ENCODE measurements at places on chromosomes 1 and 21.

GRCh38 chr1:106747791-106748190 is 308.7 kb upstream of the PRMT6 start:
- DNase-seq, result no peak

GRCh38 chr1:229717786-229718576 is 91.9 kb downstream of the URB2 start:
- DNase-seq, result no peak

DNA sequence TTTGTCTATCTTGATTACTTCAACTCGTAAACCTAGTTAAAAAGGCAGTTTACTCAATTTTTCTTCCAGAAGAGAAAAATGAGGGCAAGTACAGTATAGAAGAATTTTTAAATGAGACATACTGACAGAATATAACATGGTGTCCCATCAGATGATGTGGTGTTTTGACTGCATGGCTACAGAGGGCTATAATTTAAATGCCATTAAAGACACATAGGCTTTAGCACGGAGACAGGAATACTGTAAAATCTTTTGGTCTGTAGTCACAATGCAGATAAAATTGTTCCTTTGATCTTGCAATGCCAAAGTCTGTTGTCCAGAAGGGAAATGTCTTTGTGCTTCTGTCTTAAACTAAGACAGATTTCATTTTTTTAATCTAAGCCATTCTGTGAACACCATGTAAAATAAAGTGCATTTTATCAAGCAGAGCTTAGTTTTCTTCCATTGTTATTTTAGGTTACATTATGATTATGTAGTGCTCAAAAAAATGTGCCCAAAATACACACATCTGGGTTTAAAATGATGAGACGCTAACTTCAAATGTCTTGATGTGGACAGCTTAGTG is 249.6 kb downstream of the PTPRC start:
- no peak for DNase-seq

DNA sequence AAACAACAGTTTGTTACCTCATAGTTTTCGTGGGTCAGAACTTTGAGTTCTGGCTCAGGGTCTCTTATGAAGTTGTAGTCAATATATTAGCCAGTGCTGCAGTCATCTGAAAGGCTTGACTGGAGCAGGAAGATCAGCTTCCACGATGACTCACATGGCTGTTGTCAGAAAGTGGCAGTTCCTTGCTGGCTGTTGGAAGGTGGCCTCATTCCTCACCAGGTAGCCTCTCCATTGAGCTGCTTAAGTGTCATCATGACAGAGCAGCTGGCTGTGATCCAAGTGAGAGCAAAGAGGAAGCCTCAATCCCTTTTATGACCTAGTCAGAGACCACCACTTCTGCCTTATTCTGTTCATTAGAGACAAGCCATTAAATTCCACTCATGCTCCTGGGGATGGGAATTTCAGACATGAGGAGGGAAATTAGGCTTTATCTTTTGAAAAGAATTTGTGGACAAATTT is 5.6 kb downstream of the OSBPL9 start:
- DNase-seq, result no peak

DNA sequence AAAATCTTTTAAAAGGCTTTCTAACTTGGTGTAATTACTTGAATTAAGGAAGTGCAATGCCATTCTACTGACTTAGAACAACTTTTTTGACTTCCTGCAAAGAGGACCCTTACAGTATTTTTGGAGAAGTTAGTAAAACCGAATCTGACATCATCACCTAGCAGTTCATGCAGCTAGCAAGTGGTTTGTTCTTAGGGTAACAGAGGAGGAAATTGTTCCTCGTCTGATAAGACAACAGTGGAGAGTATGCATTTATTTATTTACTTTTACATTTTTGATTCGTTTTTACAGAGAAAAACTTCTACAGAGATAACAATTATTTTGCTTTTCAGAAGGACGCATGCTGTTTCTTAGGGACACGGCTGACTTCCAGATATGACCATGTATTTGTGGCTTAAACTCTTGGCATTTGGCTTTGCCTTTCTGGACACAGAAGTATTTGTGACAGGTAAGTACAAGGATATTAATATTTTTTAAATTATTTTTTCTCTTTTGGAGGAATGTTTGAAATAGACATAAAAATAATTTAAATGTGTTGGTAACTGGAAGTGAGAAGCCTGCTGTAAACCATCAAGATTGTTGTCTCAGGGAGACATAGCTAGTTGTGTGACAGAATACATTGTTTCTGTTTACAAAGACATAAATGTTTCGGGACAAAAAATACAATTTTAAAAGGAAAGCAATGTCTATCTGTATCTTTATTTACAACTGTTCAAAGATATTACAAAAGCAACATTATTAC is at the start of gene PTPRC:
TSS of gene PTPRC (plus strand) at position 147 of the 742 bp plus-strand sequence. CDS start at position 376, 229 bp downstream.
- no peak for DNase-seq

DNA sequence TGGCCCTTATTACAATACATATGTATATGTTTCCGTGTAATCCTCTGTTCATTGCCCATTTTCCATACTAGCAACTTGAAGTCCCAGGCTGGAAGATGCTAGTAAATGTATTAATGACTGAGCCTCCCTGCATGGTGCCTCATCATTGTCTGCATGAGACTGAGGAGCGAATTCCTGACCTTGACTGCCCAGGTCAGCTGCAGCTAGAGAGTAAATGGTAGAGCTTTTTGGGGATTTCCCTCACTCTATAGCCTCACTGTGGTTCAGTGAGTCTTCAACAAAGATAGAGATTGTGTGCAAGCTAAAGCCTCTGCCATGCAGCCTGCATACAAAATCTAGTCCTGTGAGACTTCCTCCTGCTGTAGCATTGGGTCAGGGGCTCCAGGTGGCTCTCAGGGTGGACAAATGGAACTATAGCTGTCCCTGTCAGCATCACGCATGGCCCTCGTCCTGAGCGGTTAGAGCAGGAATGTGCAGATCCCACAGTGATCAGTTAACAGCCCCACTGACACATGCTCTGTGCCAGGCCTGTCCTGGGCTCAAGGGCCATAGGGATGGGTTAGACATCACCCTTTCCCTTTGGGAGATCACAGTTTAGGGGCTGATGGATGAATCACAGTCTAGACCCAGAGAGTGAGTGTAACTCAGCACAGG is 741.7 kb downstream of the MATN1 start:
- DNase-seq, result no peak

GRCh38 chr21:37006486-37007291 is at the start of gene RIPPLY3:
TSS of gene RIPPLY3 (plus strand) at chr21:37006702. CDS start at chr21:37006773, 71 bp downstream.
- DNase-seq, result no peak

- DNase-seq, result no peak
Measured at GRCh38 chr1:150906813-150907212, 19.4 kb upstream of the SETDB1 start.

GRCh38 chr1:18119771-18120377 is 12.3 kb downstream of the IGSF21 start:
- DNase-seq, result no peak

GRCh38 chr1:158149175-158149574 is 31.5 kb upstream of the CD1D start:
- no peak for DNase-seq

DNA sequence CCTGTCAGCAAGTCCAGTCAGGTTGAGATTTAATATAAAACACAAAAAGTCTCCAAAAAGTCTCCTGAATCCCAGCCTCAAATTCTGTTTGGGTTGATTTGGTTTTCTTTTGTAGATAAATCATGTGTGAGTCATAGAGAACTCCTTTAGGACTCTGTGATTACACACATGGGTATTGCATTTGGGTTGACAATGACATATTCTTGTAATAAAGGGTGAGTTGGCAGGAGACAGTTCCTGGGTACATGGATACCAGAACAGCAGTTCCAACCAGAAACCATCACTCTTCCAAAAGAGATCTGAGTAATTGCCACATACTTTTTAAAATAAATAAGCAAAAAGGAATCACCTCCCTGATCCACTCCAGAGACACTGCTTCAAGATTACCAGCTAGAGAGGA is 8.9 kb downstream of the CR2 start:
- no peak for DNase-seq

DNA sequence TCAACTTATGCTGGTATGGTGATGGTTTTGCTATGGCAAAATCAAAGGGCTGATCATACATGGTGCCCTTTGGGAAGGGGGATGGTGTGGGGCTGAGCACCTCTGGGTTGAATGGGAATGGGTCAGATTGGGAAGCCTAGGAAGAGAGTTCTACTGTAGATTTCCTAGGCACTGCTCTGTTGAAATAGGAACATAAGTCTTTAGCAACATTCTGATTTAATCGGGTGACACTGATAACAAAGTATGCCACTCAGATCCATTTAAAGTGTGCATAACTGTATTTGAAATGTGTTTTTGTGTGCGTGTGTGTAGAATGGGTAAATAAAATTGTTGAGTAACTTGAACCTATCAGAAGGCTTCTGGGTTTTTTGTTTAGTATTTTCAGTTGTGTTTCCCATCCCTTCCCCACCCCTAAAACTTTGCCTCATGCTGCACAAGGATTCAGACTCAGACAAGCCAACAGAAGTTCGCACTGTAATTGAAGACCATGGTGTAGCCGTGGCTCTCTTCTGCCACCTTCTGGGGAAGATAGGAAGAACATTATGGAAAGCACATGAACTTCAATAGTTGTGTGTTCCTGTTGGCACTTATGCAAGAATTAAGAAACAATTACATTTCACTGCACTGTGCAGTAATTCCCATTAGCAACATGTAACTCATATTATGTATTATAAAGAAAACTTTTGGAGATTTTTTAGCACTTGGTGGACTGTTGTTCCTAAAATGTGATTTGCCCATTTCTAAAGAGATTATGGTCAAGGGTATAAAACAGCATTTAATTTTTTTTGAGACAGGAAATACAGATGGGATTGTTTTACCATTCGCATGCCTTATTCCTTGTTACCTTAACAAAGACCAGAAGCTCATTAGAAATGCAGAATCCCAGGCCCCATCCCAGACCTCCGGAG is 10.9 kb upstream of the C4BPB start:
- DNase-seq, result no peak

GRCh38 chr1:206573762-206574161 is 38.5 kb downstream of the EIF2D start:
- no peak for DNase-seq

DNA sequence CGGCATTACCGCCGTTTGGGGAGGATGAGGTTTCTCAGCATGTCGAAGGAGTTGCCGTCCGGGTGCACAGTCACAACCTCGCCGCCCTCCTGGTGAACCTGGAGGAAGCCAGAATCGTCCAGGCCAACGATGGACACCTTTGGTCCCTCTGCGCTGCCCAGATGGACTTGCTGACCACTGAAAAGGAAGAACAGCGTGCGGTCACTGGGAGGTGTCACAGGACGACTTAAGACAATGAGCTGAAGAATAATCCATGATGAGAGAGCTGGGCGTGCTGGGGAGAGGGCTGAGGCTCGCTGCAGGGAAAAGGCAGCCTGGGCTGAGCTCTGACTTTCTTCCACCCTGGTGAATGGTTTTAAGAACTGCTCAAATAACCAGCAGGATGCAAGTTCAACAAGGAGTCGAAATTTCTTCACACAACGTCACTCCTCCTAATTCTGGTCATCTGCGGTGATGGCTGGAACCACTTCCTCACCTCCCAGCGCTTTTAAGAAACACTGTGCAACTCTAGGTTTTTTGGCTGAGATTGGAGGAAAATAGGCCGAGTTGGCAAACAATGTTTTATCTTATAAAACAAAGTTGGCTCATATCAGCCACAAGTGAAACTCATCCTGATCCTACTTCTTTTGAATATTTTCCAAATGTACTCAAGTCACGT is 55.5 kb downstream of the SIM2 start:
- DNase-seq, result no peak

GRCh38 chr1:158147869-158148268 is 32.8 kb upstream of the CD1D start:
- DNase-seq, result no peak

- DNase-seq, result no peak
Measured at GRCh38 chr1:86114816-86115400, 41.7 kb downstream of the COL24A1 start.

GRCh38 chr1:111719674-111720132 is 19.5 kb downstream of the INKA2 start:
- DNase-seq, result no peak

Measured in activated naive CD4-positive, alpha-beta T cell treated with anti-CD3 and anti-CD28 coated beads, Interleukin-2, amount 50 U/mL, for 72 hours (primary cell).